ENCODE measurements at places on chromosomes 12 and 14.

DNA sequence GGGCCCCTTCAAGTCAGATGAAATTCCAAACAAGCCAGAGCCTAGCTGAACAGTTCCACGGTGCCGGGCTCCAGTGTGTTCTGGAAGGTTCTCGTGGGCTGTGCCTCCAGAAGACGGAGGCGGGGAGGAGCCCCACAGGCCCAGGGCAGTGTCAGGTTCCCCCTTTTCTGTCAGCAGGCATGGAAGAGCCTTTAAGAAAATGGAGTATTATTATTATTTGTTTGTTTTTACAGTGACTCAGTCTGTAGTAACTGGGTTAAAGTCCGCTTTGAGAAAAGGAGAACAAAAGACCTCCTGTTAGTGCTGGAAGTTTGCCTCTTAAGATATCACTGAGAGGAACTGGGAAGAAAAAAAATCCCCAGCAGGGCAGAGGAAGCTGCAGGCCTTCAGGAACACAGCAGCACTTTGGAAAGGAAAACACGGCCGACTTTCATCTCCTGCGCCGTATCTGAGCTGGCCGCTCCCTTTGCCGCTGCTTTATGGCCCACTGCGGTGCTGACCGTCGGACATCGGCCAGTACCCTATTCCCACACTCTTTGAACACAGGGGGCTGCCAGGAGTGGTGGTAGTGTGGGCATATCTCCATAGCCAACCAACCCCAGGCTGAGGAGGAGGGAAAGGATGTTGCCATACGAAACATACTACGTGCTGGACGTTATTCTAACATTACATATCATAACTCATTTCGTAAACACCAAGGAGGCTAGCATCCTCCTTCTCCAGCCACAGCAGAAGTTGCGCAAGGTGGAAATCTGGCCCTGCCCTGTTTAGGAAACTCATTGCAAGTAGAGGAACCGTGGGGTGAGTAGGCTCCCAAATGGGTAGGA, 194.0 kb downstream of the ZFP36L1 start:
- no peak for DNase-seq

- no peak for DNase-seq
Measured at GRCh38 chr14:89620436-89620835, 203.4 kb upstream of the FOXN3 start.

GRCh38 chr12:110688446-110689280, at the start of gene HVCN1:
HVCN1 (minus strand) TSS chr12:110689115; CDS start chr12:110683245, 5,870 bp downstream.
- peak; percentile 32 for DNase-seq

DNA sequence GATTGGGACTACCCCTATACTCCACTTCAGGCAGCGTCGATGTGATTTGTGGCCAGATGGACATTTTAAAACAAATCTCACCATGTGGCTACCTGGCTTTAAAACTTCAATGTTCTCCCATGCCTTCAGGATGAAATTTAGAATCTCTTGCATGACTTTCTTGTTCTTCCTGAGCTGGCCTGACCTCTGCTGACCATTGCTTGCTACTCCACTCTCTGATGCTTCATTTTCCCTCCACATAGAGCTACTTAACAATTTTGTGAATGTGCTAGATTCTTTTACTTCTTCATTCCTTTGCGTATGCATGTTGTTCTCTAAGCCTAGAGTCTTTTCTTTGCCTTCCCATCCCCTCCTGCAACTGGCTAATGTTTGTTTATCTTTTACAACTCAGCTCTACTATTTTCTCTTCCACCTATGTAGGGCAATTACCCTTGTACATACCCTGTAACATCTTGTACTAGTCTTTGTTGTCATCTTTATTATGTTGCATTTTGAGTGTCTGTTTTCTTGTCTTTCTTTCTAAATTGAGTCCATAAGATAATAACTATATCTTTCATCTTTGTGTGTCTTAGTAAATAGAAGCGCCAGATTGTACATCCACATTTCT, 41.2 kb downstream of the YLPM1 start:
- no peak for DNase-seq

- no peak for DNase-seq
Measured at GRCh38 chr12:78402366-78403134, 462.0 kb upstream of the SYT1 start.

- DNase-seq: no peak
Measured at GRCh38 chr14:77325746-77326094, 4.9 kb downstream of the GSTZ1 start.

- DNase-seq: no peak
Measured at GRCh38 chr12:56449622-56449984, 377 bp upstream of the TIMELESS start.

GRCh38 chr14:36866867-36867266, 205.2 kb downstream of the PAX9 start:
- no peak for DNase-seq

DNA sequence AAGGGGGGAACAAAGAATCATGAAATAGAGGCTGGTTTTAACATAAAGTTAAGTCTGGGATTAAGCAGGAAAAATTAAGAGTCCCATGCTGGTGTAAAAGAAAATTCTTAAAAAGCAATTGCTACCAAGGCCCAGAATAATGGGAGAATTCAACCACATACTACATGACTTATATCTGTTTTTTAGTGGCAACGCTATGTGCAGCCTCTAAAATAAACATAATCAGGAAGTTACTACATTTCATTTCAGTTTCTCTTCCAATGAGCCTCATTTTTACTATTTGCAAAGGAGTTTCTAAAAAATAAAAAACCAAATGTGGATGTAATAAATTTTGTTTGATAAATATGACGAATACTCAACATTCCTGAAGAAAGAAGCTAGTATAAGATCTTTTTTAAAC, 58.1 kb downstream of the CPNE8 start:
- DNase-seq: no peak

DNA sequence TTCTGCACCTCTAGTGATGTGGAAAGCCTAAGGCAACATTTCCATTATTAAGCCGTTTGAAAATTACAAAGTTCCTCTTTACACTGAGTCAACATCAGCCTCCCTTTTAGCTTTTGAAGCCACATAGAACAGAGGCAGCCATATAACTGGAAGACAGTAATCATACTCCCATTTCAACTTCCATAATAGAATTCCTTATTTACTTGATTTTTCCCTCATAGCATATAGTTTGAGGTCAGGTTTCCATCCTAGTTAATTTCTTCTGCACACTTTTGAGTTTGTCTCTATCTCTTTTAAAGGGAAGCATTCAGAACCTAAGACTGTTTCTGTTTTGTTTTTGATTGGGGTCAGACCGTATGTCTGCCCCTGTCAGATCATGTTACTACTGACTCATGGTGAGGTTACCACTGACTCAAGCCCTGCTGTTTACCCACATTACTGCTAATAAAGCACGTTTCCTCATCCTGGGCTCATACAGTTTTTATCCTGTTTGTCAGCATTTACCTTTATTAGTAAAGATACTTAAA, 161.0 kb downstream of the SLC38A4 start:
- no peak for DNase-seq

GRCh38 chr14:76863724-76864407, 37.7 kb downstream of the LRRC74A start:
- DNase-seq: no peak

- no peak for DNase-seq
Measured at GRCh38 chr12:64501486-64501885, 49.6 kb downstream of the TBK1 start.

GRCh38 chr14:51871846-51872245, 11.4 kb downstream of the GNG2 start:
- no peak for DNase-seq

DNA sequence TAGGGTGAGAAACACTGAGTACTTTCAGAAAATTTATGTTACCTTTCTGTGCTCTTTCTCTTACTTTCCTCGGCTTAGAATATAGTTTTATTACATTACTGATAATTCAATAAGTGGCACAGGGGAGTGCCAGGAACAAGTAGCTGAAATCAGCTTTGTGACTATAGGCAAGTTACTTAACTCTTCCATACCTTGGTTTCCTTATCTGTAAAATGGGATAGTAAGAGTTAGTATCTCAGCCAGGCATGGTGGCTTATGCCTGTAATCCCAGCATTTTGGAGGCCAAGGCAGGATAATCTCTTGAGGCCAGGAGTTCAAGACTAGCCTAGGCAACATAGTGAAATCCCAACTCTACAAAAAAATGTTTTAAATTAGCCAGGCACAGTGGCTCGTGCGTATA, 15.4 kb downstream of the BBOF1 start:
- DNase-seq: no peak

- DNase-seq: no peak
Measured at GRCh38 chr14:61101803-61102548, 120.9 kb downstream of the SLC38A6 start.

DNA sequence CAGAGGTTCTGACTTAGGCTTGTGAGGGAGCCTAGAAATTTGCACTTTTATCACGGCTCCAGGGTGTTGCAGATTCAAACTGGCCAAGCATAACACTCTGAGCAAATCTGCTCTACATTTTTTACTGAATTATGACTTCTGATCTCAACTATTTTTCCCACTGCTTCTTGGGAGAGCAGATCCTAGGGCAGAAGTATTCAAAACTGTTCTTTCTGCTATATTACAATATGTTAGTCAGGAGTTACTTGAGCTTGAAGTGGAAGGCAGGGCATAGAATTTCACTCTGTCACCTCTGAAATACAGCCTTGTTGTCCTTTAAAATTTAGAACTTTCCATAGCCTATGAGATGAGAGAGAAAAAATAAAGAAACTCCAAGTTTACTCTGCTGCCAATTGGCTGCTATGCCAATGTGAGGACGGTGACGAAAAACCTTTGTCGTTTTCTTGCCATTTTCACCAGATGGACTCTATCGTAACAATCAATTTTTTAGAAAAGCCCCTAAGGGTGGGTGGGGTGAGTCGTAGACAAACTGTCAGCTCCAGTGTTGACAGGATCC, 16.4 kb upstream of the KERA start:
- no peak for DNase-seq

GRCh38 chr14:23610090-23610814, 25.9 kb upstream of the DHRS2 start:
- no peak for DNase-seq

GRCh38 chr12:8590842-8591545, 21.7 kb downstream of the AICDA start:
- DNase-seq: no peak

GRCh38 chr12:122721057-122721545, 4.5 kb upstream of the HCAR3 start:
- DNase-seq: no peak

DNA sequence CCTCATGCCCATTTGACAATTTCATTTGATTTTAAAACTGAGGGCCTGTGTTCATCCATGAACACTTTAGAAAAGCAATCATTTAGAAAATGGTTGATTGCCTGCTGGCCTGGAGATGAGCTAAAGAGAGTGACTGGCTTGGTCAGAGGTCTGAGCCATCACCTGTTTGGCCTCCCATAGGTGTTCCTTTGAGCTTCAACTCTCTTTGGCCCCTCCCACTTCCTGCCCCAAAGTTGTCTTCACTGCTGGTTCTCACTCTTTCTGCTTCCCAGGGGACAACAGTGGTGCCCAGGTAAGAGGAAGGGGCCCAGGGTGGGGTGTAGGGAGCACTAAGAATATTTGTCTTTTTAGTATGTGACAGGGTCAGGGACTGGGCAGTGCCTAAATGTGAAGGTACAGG, 4.9 kb upstream of the TCP11L2 start:
- no peak for DNase-seq

- DNase-seq: no peak
Measured at GRCh38 chr12:58919231-58920101, 838 bp downstream of the LRIG3 start.

GRCh38 chr12:57640175-57641042, 7.4 kb upstream of the B4GALNT1 start:
- no peak for DNase-seq

DNA sequence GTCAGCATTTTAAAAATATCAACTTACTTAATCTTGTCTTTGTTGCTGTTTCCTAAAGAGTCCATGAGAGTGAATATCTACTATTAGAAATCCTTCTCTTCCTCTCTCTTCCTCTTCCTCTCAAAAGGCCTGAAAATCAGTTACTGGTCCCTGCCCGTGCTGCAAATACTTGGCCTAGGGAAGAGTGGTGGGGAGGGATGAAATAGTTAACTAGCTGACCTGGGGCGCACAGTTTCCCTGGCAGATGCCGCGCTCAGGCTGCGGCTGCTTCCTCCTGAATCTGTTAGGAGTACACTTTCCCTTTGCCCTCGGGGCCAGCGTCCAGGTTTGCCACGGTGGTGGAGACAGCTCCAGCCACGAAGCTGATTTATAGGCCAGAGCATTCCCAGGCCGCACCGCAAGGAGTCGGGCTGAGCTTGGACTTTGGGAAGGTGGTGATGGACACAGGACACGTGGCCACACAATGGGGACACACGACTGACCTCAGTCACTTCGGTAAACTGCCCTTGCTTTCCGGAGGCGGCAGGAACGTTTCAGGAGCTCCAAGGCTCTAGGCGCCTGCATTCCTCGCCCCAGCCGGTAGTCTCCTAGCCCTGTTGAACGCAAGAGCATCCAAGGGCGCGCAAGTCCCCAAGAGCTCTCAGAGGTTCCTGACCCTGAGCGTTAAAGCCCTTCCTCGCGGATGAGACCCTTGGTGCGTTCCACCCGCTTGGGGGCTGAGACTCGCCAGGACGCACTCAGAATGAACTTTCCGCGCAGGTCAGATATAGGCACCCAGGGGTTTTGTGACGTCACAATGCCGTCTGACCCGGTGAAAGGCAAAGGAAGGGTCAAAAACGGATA, 7.1 kb upstream of the ASCL1 start:
- no peak for DNase-seq

DNA sequence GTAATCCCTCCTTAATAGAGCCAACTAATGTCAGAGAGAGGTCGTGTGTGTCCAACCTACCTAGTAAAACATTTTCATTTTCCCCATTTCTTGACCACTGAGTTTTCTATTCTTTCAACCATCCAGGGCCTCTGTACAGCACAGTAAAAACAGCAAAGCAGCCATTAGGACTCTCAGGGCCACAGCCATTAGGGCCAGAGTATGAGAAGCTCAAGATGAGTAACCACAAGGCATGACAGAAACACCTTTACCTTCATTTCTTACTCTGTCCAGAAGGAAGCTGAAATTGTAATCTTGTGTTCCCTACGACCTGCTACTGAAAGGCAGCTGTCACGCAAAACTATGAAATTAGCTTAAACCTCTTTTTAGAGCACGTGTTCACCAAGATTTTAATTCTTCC, 2.3 kb downstream of the SPPL3 start:
- no peak for DNase-seq

GRCh38 chr14:60101786-60102185, 10.1 kb downstream of the PCNX4 start:
- no peak for DNase-seq

- no peak for DNase-seq
Measured at GRCh38 chr12:53014709-53015108, 8.5 kb downstream of the EIF4B start.

All from T-helper 9 cell (primary cell).